ENCODE measurements at places on chromosomes 2 and 18.
A peak's percentile ranks its signal among the peaks of the same experiment; 100 is the strongest.

- no peak for DNase-seq
Observed at GRCh38 chr2:102238039-102238756, 51.4 kb downstream of the IL1RL2 start.

DNA sequence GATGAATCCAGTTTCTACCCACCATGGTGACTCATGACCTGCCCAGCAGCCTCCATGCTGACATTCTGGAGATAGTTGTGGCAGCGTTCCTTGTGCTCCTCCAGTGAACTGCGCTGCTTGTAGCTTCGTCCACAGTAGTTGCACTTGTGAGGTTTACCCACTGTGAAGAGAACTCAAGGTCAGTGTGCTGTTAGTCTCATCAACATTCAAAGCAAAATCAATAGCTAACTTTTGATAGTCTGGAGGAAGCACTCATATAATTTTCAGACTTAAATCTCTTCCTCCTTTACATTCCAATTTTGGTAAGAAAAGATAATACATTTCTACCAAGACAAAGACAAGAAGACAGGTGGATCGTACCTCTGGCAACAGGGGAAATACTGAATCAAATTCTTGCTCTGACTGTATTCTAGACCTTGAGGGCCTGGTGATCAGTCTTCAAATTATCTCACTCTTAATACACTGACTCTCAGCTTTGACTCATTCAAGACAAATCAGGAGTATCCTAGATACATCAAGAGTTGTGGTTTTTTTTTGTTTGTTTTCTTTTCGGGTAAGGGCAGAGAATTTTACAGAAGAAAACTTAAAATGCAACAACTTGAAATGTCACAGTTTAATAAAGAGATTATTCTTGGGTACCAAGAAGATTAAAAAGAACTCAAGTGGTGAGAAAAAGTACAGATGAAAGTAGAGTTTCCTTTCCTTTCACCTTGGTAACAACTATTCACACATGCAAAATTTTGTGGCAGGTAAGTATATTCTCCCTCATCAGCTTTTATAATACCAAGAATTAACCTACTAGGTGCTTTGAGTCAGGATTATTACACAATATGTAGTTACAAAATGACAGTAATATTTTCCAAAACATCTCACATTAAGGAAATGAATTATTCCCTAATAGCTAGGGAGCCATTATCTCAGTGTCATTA, 129.2 kb downstream of the IKZF2 start:
- no peak for DNase-seq

GRCh38 chr2:38522754-38523349, 79.9 kb downstream of the HNRNPLL start:
- no peak for DNase-seq

- DNase-seq, result no peak
Observed at GRCh38 chr2:9174771-9175437, 31.7 kb upstream of the ASAP2 start.

DNA sequence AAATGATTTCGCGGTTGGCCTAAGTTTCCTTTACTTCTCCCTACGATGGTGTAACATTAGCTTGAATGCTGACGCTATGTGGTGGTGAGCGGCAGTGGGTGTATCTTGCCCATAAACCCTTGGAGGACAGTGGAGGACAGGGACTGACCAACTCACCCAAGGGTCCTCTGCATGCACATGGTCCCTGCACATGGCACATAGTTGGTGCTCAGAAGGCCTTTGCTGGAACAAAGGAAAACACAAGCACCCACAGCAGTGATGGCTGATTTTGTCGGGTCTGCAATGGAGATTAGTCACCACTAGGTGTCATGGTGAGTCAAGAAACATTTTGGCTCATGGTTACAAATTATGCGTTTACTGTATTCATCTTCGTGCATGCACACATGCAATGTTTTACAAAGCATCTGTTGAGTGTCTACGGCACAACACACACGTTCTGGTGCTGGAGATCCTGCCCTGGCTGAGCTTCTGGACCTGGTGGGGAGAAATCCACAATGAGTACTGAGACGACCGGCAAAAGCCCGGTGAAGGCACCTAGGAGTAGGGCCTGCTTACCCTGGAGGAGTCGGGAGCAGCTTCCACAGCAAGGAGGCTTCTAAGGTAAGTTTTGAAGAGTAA, 44.0 kb downstream of the PDCL3 start:
- DNase-seq, result no peak

DNA sequence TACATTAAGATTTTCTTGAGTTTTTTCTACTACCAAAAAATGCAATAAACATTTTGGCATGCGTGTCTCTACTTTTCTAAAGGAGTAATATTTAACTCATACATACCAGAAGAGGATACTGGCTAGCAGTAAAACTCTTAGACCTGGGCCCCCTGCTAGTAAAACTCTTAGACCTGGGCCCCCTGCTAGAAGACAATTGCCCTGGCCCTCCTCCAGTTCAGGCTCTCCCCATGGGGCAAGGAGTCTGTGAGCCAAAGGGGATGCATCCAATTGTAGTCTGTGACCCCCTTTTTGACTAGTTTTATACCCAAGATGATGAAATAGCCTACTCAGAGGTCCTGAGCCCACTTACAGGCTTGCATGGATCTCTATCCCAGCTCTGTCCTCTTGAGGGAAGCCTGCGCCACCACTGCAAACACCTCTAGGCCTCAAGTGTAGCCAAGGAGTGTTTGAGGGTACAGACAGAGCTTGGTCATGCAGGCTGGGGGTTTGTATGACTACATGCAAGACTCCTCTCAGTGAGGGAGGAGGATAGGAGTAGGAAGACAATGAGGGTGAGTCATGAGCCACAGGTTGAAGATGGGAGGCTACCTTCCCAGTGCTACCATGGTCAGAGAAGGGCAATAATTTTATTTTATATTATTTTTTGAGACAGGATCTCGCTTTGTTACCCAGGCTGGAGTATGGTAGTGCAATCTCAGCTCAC, 45.2 kb upstream of the PGAP1 start:
- DNase-seq, result no peak

GRCh38 chr18:22170421-22171257, 1.2 kb downstream of the GATA6 start:
- DNase-seq, result no peak

GRCh38 chr2:27453968-27454367, 11.8 kb downstream of the KRTCAP3 start:
- no peak for DNase-seq

DNA sequence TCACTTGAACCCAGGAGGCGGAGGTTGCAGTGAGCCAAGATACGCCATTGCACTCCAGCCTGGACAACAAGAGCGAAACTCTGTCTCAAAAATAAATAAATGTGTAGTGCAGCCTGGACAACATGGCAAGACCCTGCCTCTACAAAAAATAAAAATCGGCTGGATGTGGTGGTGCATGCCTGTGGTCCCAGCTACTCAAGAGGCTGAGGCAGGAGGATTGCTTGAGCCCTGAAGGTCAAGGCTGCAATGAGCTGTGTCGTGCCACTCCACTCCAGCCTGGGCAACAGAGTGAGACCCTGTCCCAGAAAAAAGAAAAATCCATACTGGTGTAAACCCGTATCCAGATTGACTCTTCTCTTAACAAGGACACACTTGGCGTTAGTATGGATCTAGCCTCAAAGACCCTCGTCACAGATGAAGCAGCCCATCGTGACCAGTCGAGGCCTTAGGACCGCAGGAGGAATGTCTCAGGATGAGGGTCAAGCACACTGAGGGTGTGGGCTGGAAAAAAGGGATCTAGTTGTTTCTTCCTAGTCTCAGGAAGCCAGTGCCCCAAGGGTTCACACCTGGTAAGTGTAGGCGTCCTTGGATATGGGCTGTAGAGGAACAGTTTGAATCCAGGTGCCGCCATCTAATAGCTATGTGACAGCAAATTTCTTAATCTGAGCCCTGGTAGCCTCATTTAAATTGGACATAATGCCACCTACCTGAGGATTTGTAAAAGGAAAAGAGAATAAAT, 4.0 kb upstream of the GPBAR1 start:
- no peak for DNase-seq

DNA sequence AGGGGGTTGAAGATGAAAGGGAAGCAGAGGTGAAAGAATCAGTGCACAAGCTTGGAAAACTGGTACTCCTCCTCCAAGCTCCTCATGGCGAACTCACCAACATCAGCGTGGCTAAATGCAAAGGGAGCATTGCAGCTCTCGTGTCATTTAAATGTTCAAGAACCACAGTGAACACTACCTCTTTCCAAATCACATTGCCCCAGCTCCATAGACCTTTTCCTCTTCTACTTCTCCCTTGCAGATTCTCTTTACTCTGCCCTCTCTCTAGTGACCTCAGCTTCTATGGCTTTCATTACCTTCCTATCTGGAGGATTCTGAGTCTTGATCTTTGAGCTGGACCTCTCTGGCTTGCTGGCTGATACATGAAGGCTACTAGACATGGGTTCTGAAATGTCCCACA, 14.3 kb downstream of the EPB41L3 start:
- no peak for DNase-seq

DNA sequence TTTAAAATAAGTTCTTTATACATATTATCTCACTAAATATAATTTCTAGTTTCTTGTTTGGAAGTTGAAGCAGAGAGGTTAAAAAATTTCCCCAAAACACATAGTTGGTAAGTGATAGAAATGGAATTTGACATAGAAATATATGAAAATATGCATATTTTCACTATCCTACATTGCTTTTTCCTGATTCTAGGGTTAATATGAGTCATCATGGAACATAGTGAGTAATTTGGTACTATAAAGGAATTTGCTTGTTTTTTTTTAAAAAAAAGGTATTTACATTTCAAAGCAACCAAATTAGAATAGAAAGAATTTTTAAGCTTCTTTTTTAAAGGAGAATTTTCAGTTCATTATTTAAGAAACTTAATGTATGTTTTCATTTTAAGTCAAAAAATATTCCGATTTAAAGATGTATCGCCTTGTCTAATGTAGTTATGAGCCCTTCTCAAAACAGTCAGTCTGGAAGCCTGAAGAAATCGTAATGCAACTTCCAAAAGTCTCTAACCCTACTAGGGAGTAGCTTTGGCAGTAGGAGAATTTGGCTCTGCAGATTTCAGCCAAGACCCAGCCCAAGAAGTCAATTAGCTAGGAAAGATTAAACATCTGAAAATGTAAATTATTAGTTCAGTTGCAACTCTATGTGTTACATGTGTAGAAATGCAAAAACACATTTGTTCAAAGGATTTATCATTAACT, 147.3 kb downstream of the RDH14 start:
- no peak for DNase-seq

- no peak for DNase-seq
Observed at GRCh38 chr2:144770616-144771230, 250.8 kb upstream of the ZEB2 start.

GRCh38 chr2:146950361-146950760, 894.5 kb upstream of the ACVR2A start:
- DNase-seq, result no peak

DNA sequence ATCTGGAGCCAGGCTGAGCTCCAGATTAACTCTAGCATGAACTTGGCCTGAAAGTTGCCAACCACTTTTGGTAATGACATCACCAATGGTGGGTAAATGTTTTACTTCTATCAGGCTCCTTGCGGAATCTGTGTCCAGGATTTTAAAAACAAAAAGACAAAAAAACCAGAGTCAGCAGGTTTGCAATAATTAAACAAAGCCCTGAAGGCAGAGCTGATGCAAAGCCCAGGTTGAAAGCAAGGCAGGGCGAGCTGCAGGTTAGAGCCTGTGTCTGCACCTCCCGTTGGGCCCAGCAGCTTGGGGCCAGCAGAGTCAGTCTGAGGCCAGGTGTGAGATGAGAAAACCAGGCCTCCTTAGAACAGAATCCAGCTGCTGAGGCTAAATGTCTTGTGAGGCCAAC, 29.1 kb upstream of the ALK start:
- no peak for DNase-seq

DNA sequence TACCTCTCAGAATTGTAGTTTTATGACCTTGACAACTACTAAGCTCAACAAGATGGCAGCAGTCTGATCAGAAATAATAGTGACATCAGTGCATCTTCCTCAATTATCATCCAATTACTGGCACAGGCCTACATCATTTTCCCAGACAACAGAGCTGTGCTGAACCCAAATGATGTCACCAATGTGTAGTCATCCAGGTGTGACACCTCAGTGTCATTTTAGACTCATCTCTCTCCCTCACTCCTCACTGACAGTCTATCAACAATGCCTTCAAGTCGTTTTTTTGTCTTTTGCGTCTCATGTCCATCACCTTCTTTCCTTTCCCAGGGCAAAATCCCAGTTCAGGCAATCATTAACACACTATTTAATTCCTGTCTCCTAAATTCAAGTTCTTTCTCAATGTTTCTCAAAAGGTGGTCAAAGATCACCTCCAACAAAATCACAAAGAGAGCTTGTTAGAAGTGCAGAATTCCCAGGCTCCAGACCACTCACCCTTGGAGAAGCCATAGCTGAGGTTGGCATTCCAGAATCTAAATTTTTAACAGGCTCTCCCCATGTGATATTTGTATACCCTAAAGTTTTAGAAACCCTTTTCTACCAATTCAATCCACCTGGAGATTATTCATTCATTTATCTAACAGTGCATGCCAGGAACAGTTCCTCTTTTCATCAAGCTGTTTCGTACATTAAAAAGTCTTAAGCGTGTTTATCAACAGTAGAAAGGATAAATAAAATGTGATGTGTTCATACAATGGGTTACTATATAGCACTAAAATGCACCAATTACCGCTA, 125.3 kb upstream of the KLF7 start:
- DNase-seq, result no peak

DNA sequence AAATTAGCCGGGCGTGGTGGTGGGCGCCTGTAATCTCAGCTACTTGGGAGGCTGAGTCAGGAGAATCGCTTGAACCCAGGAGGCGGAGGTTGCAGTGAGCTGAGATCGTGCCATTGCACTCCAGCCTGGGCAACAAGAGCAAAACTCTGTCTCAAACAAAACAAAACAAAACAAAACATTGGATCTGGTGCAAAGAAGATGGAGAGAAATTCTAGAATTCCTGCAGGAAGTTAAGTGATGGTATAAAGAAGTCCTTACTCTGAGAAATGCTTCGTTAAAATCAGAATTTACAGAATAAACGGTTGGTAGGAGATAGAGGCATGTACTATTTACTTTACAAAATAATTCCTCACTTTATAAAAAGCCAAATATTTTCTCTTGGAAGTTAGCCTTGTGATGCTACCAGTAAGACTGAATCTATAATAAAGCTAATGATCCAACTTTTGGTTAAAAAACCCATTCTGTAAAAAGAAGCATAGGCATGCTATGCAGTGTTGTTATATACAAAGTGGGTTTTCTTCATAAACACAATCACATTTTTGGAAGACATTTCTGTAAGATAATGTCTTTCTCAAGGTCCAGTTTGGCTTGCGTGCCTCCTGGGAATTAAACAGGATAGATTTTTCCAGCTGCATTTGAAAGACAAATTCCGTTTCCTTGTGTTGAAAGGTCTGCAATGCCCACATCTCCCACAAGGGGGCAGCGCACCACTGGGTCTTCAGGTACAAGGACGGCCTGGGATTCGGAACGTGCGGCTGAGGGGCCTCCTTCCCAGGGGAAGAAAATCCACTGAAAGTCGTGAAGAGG, 35.6 kb upstream of the PNO1 start:
- peak; percentile 38 for DNase-seq

- no peak for DNase-seq
Observed at GRCh38 chr2:235903782-235904584, 264.2 kb downstream of the GBX2 start.

DNA sequence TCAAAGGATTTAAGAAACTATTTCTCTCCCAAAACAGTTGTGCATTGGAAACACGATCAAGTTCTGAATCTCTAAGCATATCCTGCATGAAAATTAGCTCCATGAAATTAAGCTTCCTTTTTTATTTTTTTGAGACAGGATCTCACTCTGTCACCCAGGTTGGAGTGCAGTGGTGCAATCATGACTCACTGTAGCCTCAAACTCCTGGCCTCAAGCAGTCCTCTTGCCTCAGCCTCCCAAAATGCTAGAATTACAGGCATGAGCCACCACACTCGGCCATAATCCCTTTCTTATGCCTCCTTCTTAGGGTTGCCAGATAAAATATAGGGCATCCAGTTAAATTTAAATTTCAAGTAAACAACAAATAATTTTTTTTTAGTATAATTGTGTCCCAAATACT, 124.4 kb downstream of the ARL4C start:
- DNase-seq, result no peak
